ENCODE measurements at places on chromosomes 1 and 21.
A peak's percentile ranks its signal among the peaks of the same experiment; 100 is the strongest.

- DNase-seq = no peak
Observed at GRCh38 chr1:145827966-145828365, 4.0 kb downstream of the POLR3C start.

DNA sequence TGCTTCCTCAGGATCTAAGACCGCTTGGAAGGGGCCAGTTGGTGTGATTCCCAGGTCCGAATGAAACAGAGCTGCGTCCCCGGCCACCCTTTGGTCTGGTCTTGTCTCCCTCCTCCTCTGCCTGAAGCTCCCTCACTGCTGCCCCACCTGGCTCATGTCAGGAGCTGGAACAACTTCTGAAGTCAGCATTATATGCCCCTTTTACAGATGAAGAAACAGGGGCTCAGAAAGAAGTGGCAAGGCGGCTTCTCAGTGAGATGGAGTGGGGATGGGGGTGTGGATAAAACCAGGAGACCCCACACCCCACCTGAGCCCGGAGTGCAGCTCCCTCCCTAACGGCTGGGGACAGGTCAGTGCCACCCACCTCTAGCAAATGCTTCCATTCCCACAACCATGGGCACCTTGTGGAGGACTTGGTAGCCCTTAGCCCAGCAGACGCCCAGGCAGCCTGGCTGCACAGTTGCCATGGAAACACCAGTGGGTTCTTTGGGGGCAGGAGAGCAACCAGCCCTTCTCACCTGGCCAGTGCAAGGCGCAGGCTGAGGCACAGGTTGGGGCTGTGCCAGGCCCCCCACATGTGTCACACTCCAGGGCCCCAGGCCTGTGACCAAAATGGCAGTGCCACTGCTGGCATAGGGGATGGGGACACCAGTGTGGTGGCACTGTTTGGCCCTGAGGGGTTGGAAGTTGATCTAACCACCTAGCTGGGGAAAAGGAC, 31.9 kb upstream of the ECE1 start:
- no peak for DNase-seq

GRCh38 chr21:44686843-44687561, 5.0 kb upstream of the KRTAP12-1 start:
- DNase-seq = no peak

- DNase-seq = peak; percentile 85
Observed at GRCh38 chr1:187264995-187265602, 436.4 kb downstream of the PLA2G4A start.

DNA sequence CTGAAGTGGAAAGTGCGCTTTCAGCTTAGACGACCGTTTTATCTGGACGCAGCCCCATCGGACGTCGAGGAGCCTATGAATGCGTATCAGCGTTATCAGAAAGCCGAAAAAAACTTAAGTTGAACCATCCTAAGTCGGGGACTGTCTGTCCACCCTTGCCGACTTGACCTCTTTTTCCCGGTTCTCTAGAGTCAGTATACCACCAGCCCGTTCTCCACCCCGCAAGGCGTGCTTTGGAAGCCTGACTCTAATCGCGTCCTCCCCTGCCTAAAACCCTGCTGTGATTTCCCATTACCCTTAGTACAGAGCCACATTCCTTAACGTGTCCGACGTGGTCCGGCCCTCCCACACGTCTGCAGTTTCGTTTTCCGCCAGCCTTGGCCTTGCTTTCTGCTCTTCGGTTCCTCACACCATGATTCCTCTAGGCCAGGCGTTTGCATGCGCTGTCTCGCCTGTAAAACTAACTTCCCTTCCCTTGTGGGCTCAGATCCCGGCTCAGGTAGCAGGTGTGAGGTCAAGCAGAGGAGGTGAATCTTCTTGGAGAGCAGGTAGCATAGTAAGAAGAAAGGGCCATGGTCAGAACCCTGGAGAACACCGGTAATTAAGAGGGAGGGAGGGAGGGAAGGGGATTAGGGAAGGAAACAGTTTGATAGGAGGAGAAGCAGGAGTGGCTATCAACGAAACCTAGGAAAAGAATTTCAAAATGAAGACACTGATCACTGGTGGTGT, 865 bp downstream of the ADPRS start:
- DNase-seq = no peak

DNA sequence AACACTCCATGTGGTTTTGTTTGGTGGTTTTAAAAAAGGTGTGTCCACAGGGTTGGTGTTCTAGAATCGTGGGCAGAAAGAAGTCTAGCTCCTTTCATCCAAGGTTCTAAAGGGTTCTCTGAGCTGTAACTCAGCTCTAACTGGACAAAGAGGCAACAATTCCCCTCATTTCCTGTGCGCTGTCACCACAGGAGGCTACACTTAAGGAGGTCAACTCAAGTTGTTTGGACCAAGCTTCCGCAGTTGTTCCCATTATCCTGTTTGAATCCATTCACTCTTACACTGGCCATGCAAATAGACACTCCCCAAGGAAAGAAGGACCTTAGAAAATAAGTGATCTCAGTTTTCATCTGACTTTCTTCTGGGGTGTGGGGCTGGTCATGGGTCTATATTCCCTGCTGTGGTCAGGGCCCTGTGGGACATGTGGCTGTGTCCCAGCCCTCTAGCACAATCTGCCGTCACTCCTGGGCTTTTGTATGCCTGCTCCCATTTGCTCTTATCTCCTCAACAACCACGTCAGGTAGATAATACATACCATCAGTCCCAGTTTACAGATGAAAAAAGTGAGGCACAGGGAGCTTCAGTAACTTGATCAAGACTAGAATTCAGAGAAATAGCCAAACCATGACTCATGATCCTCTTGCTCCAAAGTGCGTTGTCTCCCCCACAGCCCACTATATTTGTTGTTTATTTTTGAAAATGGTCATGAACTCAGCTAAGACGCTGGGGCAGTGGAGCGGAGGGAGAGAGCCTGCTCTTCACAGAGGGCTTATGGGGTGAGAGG, 103.6 kb downstream of the RHOU start:
- no peak for DNase-seq

GRCh38 chr1:223556414-223557129, 108.9 kb downstream of the CAPN8 start:
- peak; percentile 59 for DNase-seq

- no peak for DNase-seq
Observed at GRCh38 chr1:57591842-57592241, 168.0 kb upstream of the DAB1 start.

DNA sequence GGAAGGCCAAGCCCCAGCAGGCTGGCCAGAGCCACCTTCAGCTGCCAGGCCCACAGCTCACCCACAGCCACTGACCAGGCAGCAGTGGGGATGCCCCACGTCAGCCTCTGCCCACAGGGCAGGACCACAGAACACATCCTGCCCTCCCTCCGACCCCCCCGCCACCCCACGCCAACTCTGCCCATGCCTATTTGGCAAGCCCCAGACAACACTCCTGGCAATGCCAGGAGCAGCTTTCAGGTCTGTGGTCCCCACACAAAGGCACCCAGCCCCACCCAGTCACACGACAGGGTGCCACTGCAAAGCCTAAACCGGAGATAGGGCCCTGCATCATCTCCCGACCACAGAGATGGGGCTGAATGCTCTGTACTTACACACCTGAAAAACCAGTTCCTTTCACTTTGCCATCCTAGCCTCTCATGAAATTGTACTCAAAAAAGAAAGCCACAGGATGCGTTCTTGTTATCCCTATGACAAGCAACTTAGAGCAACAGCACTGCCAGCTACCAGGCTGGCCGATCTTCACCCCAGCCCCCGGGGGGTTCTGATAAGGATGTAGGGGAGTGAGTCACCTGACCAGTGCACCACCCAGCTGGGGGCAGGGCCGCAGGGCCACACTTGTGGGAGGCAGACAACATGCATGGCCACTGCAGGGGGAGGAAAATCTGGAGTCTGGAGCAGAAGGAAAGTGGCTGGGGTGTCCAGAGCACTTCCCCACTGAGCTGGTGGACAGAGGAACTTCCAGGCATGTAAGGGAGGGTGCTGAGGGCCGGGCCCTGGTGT, 36.2 kb downstream of the UBE2G2 start:
- DNase-seq = no peak

DNA sequence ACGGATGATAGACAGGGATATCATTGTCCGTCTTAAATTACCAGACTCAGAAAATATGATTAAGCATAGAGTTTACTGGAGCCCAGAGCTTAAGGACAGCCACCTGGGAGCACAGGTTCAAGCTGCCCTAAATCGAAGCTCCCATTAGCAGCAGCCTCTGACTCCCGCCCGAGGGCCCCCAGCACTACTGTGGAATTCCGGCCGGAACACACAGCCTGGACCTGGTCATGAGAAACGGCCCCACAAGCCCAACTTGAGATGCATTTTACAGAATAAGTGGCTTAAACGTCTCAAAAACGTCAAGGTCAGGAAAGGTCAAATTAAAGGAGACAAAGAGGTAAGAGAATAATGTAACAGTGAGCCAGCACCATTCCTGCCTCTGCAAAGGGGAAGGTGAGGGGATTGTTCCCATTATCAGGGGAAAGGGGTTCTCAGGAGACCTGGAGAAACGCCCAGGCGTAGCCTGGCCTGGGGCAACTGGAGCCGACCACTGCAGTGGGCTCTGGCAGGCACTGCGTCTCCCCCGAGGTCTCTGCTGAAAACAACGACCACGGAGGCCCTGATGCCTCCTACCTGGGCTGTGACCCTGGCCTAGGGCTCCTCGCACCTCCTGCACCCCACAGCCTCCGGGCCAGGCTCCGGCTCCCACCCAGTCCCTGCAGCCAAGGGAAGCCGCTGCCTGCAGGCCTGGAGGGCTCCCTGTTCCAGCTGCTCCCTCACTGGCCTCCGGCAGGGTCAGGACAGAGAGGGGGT, 11.5 kb upstream of the COL6A1 start:
- no peak for DNase-seq

DNA sequence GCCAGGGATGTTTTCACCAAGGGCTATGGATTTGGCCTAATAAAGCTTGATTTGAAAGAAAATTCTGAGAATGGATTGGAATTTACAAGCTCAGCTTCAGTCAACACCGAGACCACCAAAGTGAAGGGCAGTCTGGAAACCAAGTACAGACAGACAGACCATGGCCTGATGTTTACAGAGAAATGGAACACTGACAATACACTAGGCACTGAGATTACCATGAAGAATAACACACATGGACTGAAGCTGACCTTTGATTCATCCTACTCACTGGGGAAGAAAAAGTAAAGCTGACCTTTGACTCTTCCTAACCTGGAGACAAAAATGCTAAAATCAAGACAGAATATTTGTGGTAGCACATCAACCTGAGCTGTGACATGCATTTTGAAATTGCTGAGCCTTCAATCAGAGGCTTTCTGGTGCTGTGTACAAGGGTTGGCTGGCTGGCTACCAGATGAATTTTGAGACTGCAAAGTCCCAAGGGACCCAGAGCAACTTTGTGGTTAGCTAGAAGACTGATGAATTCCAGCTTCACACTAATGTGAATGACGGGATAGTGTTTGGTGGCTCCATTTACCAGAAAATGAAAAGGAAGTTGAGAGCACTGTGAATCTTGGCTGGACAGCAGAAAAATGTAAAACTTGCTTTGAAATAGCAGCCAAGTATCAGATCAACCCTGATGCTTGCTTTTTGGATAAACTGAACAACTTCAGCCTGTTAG, 190.4 kb upstream of the KCTD3 start:
- no peak for DNase-seq

- DNase-seq = no peak
Observed at GRCh38 chr1:219257751-219258150, 84.1 kb downstream of the LYPLAL1 start.

- DNase-seq = no peak
Observed at GRCh38 chr1:112506731-112507130, 2.0 kb upstream of the WNT2B start.

DNA sequence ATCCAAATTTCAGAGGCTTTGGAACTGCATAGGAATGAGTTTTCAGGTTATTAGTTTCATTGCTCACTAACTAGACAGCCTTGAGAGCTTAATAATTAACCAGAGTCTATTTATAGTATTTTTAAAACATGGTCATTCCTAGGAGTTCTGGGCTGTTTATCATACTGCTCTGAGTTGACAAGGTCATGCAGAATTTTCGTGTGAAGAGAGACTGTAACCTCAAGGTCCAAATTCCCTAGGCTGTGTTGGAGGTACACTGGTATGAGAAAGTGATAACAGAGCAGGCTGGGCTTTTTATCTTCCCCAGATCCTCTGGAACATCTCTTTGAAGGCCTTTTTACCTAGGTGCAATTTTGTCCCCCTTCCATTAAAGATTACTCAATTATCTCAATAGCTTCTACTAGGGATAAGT, 736.3 kb downstream of the LTN1 start:
- DNase-seq = no peak

DNA sequence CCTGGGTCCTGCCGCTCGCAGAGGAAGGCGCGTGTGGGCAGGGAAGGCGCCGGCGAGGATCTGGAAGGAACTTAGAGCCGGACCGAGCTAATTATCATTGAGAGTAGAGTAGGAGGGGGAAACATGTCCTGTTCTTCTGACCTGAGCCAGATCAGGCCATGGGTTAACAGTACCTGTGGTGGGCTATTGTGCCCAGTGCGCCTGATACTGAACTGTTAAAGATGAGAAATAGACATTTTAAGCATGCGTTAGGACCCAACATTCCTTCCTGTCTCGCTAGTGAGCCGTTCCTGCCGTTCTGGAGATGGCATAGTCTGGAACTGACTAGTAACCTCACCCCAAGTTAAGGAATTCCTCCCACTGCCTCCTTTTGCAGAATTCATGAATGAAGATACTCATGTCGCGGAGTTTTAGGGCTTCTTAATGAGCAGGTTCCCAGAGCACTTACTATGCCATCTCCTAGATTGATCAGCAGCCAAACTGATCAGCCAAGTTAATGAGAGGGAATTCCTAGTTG, 870 bp downstream of the STRIP1 start:
- peak; percentile 28 for DNase-seq

- no peak for DNase-seq
Observed at GRCh38 chr1:105398909-105399308, 1649.2 kb downstream of the AMY1C start.

GRCh38 chr1:234143681-234144080, 229.6 kb upstream of the COA6 start:
- DNase-seq = no peak

DNA sequence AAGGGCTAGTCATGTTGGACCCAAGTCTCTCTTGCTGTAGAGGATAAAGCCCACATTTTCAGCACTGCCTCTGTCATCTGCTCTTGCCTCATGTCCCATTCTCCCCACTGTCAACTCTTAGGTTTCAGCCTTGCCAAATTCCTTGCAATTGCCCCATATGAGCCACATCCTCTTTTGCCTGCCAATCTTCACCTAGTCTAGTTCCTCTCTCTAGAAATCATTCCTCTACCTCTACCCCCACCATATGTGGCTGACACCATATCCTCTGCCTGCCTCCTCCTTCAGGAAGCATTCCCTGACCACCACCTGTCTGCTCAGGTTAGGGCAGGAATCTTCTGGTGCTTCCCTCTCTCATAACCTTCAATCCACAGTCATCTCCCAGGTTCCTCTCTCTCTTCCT, 38.2 kb downstream of the SLC9A1 start:
- DNase-seq = no peak

GRCh38 chr1:53592521-53592982, 133.4 kb downstream of the DMRTB1 start:
- no peak for DNase-seq

DNA sequence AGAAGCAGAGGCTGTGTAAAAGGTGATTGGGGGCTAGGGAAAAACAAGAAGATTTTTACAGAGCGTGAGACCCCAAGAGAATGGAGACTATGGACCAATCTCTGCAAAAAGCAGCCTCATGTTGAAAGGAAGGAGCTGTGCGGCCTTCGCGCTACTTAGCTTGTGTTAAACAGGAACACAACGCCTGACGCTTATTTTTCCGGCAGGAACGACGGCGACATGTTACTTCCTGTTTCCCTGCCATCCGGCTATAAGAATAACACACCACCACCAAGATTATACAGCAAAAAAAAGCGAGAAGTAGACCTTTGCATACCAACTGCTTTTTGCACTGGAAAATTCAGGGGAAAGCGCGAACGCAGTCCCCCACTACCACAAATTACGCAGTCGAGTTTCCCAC, 272.7 kb downstream of the FAM72C start:
- no peak for DNase-seq

GRCh38 chr1:178093951-178094738, at the start of gene RASAL2:
TSS of gene RASAL2 (plus strand) at chr1:178094104. CDS start at chr1:178094493, 389 bp downstream.
- DNase-seq = peak; percentile 84

Data from NCI-H1092 treated with DMSO at 0.1 percent for 48 hours (cell line).